ENCODE measurements at places on chromosomes 5 and 9.

- DNase-seq = no peak
These were observed 69.4 kb upstream of the FCN2 start for GRCh38 chr9:134811079-134811672.

DNA sequence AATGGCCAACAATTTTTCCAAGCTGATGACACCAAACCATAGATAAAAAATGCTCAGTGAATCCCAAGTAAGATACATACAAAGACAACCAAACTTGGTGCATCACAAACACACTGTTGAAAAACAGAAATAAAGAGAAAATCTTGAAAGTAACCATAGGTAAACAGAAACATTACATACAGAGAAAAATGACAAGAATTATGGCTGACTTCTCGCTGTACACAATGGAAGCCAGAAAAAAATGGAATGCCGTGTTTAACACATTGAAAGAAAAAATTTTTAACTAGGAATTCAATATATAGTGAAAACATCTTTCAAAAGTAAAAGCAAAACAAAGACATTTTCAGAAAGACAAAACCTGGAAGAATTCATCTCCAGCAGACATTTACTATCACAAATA lies 20.6 kb downstream of the DAP start:
- DNase-seq = no peak

DNA sequence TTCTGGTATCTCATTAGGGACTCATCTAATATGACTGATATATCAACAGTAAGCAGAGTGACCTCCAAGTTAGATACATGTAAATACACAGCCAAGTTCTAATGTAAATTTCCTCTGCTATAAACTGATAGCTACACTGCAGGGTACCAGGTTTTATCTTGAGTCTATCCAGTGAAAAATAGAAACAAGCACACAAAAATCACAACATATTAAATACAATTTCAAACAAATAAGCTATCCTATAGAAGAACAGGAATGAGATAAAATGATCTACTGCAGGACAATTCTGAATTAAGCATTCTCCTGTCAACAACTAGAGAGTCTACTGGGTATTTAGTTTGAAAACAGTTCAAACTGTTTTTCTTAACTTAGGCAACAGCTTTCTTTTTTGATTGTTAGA lies 42.7 kb downstream of the NR3C1 start:
- DNase-seq = no peak

DNA sequence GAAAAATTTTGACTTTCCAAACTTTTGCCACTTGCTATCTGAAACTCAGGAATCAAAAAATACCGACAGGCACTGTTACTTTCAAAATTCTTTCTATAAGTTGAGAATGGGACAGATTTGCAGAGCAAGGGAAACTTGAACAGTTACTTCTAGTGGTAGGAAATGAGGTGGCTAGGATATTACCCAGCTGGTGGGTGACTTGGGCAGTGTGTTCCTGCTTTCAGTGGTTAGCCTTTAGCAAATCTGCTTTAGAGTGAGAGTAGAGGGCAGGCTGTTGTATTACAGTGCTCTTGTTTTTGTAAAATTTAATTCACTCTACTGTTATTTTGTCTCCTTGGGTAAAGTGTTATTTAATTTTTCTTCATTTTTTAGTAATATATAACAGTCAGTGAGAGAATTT lies 40.2 kb upstream of the ROPN1L start:
- no peak for DNase-seq

GRCh38 chr5:17355586-17356346 lies 138.3 kb downstream of the BASP1 start:
- no peak for DNase-seq

DNA sequence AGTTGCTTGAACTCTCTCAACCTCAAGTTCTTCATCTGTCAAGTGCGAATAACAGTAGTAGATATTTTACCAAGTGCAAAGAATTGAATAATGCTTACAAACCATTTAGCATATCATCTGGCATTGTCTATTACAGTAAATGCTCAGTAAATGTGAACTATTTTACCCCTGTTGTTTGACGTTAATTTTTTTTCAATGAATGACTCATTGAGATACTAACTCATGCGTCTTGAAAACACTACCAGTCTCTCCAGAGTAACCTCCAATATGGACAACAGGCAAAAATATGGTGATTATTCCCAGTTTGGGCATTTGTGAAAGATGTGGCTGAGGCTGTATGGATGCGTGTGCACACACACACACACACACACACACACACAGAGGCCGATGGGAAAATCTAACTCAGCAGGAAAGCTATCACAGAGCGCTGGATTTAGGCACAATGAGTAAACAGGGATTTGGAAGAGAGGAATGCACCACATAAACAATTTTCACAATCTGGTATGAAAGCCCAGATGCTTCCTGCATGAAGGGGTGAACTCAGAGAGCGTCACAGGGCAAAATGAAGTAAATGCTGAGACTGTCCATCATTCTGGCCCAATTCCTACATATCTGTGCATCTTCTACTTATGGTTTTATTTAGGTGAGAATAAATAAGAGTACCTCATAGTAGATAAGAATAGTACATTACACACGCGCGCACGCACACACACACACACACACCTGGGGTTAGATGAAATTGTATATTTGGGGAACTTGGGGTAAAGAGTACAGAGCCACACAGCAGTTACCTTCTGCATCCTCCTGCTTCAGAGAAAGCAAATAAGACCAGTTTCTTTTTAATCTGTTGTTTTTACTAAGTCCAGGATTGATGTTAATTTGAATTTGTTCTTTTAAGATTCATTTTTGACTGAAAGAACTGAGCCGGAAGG lies 128.7 kb downstream of the PALM2AKAP2 start:
- no peak for DNase-seq

GRCh38 chr5:124592891-124593290 lies 153.5 kb downstream of the ZNF608 start:
- DNase-seq = no peak

DNA sequence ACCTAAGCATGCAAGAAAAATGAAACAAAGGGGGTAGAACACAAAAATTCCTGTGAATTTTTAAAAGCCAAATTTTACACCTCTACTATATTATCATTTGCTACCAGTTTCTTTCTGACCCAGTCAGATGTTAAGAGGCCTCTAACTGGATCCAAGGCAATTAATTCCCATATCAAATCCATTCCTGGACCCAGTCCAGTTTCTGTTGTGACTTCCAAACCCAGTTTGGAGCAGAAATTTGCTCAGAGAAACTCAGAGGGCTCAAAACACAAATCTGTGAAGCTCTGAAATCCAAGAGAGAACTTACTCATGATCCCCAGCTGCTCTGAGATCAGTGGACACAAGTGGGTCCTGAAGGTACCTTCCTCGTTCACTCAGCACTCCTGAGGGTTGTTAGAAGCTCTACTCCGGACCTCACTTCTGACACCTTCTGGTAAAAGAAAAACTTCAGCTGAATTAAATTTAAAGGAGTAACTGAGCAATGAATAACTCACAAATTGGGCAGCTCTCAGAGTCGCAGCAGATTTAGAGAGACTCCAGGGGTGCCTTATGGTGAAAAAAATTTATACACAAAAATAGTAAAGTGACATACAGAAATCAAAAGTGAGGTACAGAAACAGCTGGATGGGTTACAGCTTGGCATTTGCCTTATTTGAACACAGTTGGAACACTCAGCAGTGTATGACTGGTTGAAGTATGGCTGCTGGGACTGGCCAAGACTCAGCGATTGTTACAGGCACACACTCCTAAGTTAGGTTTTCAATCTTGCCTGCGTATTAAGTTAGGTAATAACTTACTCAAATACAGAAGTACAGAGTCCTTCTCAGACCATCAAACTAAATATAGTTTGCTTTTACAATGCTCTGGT lies 32.4 kb downstream of the INSL4 start:
- no peak for DNase-seq

GRCh38 chr5:176776141-176776865 lies 34.1 kb upstream of the UNC5A start:
- no peak for DNase-seq

DNA sequence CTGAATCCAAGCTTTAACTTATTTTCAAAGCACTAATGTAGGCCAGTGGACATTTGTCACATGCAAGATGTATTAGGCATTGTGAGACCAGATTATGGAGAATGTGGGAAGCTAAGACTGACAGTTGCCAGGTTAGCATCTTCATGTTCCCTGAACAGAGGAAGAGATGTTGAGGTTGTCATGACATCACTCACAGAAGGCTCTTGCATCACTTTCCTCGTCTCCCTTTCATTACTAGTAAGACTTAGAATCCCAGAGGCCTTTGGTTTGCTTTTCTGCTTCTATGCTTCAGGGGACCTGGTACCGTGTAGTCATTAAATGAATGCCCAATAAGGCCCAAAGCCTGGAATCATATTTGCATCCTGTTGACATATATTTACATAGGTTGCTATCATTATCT lies 76.4 kb upstream of the RPS23 start:
- DNase-seq = no peak

DNA sequence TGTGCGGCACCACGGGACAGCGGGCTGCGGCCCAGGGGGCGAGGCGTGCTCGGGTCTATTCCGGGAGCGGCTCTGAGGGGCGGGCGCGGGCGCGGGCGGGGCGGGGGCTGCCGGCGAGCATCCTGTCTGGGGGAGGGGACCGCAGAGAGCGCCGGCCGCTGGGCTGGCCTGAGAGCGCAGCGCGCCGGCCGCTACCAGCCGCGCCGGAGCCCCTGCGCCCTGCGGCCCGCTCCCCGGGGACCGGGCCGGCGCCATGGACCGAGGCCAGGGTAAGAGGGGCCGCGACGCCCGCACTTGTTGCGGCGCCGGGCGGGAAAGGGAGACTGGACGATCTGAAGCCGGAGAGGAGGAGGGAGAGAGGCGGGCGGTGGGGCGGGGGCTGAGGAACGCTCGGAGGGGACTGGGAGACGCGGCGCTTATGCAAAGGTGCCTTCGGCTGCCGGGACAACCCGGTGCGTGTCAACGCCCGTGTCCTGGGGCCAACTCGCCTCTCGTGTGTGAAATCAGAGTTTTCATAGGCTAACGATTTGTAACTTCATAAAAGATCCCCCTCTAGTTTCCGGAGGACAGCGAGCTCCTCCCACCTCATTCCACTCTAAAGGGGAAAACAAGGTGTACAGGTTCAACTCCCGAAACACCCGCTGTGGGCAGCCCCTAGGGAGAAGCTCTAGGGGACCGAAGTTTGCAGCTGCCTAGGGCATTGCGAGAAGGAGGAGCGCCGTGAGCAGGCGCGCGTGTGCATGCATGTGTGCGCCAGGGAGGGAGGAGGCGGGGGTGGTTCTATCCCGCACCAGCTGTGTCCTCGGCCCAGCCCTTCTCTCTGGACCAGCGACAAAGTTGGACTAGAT lies at the start of gene AFAP1L1:
TSS of gene AFAP1L1 (plus strand) at position 144 of the 848 bp plus-strand sequence. CDS start at position 254, 110 bp downstream.
- no peak for DNase-seq

DNA sequence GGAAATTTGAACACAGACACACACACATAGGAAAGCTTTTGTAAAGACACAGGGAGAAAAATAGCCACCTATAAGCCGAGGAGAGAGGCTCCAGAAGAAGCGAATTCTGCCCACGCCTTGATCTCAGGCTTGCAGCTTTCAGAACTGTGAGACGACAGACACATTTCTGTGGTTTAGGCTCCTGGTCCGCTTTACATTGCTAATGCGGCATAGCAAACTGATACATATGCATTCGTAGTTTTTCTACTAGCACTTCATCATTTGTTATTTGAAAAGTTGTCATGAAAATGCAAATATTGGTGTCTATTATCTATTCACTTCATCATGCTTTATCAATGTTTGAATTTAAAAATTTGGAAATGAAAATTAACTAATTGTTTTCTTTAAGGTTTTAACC lies 674.9 kb downstream of the SEMA5A start:
- no peak for DNase-seq

GRCh38 chr9:93211654-93212001 lies 27.7 kb downstream of the WNK2 start:
- no peak for DNase-seq

- no peak for DNase-seq
These were observed 24.0 kb downstream of the LIX1 start for GRCh38 chr5:97118261-97119006.

- DNase-seq = no peak
These were observed 437.9 kb upstream of the PAPPA start for GRCh38 chr9:115715666-115716065.

GRCh38 chr9:7180247-7180646 lies 422.5 kb downstream of the KDM4C start:
- DNase-seq = no peak

DNA sequence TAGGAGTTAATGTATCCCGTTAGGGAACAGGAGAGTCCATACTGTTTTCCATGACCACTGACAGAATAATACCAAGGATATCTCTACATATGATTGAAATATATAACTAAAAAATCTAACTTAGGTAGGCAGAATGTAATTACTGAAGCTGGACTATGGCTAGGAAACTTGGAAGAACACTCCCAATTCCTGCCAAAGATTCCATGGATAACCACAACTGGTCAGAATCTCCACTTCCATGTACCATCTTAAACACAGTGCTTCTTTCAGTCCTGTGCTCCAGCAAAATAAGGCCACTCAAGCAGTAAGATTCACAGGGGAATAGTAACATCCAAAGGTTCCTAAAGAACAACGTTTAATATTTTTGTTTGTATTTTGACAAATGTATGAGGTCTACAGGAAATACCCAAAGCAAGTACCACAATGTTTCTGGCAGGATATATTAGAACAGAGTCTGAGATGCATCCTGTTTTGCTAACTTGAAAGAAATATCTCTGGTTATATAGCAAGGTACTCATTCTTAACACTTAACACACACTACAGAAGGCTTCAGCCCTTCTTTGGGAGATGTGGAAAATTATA lies 295.0 kb downstream of the ADAMTS6 start:
- DNase-seq = no peak

GRCh38 chr5:150358261-150359095 lies 981 bp downstream of the TCOF1 start:
- no peak for DNase-seq

DNA sequence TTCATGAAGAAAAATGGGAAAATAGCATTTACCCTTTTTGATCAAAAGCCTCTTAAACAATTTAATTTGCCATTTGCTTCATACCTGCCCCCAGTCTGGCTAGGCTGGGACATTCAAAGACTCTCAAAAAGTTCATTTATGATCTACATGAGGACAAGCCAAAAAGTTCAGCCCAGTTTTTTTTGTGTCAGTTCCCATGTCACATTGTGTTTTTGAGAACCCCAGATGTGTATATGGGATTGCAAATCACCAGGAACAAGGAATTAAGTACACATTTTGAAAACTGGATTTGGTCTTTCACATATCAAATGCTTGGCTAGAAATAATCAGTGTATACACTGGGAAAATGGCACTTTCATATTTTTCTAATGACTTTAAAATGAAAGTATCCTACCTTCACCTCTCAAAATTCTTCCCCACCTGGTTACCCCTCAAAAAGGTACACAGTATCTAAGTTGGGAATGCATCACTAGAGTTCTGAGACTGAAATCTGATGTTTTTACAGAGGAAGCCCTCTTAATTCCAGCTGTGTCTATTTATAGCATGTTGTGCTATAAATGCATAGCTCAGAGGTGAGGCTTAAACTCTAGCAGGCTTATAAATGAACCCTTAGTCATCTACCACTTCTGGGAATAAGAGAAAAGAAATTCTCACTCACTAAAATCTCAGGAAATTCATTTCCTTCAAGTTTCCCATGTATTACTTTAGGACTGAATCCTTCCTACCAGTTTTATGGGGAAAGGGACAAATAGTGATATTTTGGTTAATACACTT lies 9.3 kb downstream of the STOM start:
- no peak for DNase-seq

Measured in stimulated activated CD4-positive, alpha-beta T cell treated with anti-CD3 and anti-CD28 coated beads, Interleukin-15, amount 100 ng/mL, for 48 hours (primary cell).